ENCODE measurements at places on chromosomes 4 and X.
A peak's percentile ranks its signal among the peaks of the same experiment; 100 is the strongest.

- peak; percentile 60 for DNase-seq
Measured at GRCh38 chr4:130197946-130198345, 1102.0 kb downstream of the C4orf33 start.

DNA sequence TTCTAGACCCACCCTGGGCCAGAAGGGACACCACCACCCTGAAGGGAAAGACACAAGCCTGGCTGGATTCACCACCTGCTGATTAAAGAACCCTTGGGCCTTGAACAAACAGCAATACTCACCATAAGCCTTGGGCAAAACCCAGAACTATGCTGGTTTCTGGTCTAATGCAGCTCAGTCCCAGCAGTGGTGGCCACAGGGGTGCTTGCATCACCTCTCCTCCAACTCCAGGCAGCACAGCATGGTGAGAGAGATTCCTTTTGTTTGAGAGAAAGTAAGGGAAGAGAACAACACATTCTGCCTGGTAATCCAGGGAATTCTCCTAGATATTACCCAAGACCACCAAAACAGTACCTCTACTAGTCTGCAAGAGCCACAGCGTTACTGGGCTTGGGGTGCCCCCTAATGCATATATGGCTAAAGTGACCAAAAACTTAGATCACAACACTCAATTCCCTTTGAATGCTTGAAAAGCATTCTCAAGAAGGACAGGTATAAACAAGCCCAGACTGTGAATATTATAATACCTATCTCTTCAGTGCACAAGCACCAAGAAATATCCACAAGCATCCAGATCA is 25.7 kb downstream of the RNF128 start:
- DNase-seq: peak; percentile 11

DNA sequence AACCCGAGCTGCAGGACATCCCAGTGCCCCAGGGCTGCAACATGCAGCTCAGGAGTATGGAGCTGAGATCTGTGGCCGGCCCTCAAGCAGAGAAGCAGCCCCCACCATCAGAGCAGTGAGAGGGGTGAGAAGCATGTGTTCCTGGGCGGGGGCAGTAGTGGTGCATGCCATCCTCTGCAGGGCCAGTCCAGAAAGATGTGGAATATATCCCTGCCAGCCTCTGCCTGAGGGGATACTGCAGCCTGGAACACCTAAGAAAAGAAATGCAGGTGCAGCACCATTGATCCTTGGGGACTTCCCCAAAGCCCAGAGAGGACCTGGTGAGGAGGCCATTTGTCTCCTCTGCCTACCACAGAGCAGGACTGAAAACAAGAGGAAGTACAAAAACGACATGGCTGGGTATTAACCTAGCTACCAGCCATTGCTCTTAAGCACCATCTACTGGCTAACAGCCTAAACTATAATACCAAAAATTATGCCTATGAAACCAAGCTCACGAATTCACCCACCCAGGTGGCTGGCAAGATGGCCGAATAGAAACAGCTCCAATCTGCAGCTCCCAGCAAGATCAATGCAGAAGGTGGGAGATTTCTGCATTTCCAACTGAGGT is 158.8 kb downstream of the ADGRA3 start:
- DNase-seq: peak; percentile 63

DNA sequence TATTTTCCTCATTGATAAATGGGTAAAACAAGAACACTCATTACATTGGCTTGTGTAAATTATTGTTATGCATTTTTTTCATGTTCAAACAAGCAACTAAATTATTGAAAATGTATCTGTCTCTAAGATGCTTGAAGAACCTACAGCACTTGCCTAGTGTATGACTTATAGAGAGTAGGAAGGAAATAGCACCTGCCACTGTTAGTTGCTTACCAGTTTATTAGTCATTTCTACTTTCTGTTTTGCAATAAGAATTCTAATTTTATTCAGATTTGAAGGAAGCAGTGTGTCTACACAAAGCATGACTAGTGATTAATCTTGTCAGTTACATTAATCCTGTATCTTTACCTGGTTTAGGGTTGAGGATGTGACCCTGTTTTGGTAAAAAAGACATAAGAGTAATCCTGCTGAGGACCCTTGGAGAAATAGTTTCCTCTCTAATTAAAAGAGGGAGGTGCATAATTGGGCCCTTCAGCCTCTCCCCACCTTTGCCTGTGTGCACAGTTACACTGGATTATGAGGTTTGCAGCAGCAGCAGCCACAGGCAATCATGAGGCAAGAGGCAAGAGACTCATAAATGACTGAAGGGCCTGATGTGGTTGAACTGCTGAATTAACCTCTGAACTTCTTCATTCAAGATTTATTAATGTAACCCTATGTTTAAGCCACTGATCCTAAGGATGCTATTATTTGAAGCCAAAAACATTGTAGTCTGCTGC is 1202.1 kb downstream of the ADGRL3 start:
- DNase-seq: no peak

DNA sequence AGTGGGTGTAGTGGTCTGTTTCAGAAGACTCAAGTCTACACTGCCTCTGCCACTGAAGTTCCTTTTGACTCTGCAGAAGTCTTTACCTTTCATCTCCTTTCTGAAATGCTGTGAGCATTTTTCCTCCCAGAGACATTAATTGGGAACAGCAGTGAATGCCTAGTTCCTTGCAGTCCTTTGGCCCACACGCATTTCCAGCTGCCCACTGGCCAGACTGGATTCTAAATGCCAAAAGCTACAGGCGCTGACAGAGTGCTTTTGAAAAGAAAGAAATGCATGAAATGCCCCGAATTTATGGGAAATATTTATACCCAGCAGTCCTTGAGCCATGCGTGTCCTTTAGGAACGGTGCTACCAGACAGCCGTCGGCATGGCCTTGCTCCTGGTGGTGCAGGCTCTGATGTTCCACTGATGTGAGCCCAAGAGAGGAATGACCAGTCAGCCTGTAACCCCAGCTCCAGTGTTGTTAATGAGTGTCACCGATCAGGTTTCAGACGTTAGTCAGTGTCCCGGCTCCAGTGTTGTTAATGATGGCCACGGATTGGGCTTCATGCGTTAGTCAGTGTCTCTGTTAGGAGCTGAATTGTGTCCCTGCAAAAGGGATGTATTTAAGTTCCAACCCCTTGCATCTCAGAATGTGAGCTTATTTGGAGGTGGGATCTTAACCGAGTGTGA is 132.6 kb downstream of the TBL1X start:
- peak; percentile 11 for DNase-seq

GRCh38 chr4:57249083-57249482 is 138.9 kb upstream of the IGFBP7 start:
- peak; percentile 31 for DNase-seq

DNA sequence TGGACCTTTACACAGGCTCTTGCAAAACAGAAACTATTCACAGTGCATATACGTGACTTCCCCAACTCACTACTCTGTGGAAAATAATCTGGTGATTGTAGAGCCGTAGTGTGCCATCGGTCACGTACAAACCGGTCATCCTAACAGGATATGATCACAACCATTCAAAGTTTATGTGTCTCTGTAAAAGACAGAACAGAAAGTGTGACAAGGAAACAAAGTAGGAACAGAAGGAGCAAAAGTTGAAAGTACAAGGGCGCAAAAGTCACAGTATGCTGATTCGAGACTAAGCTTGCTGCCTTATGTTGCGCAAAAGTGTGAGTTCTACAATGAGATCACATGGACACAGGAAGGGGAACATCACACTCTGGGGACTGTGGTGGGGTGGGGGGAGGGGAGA is 18.6 kb downstream of the MEPE start:
- DNase-seq: no peak

- no peak for DNase-seq
Measured at GRCh38 chr4:95294321-95294720, 254.5 kb downstream of the UNC5C start.

DNA sequence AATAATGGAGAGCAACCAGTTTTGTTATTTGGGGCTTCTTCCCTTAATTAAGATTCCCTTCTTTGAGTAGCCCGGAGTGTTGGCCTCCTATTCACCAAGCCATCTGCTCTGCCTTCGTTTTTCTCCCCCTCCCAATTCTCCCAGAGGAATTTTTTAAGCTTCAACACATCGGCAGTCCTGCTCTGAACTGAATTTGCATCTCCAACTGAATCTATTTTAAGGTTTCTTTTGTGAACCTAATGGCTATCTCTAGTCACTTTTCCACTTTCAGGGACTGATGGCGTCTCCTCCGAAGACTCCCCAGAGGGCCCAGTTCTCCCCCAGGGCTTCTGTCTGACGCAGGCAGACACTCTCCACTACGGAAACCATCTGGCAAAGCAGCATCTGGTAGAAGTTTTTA is 280.2 kb downstream of the ADGRA3 start:
- no peak for DNase-seq

DNA sequence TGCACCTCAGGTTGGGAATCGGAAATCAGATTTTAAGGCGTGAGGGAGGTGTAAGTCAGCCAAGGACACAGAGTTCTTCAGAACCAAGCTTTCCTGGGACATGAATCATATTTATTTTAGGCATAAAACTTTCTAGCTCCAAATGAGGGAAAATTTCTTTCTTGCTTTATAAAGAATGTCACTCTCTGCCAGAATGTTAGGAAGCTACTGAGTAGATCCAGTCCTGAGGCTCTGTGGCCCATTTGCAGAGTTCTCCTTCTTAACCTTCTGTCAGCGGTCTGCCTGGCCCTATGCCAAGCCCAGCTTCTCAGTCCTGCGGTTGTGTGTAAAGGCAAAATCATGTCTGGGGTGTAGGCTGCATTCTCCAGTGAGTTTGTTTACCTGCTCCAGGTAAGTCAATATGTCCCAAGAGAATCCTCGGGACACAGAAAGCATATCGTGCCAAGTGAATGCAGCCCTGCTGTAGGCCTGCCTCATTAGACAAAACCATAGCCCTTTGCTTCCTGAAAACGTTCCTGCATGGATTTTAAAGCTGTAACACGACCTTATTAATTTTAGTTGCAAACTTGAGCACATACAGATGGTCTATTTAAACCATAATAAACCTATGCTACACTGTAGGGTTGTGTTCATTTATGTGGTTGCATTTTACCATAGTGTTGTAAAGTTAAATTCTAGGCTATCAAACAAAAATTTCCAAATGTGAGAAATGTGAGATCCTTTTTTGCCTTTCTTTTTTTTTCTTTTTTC is 29.2 kb upstream of the CCNI start:
- DNase-seq: peak; percentile 47

DNA sequence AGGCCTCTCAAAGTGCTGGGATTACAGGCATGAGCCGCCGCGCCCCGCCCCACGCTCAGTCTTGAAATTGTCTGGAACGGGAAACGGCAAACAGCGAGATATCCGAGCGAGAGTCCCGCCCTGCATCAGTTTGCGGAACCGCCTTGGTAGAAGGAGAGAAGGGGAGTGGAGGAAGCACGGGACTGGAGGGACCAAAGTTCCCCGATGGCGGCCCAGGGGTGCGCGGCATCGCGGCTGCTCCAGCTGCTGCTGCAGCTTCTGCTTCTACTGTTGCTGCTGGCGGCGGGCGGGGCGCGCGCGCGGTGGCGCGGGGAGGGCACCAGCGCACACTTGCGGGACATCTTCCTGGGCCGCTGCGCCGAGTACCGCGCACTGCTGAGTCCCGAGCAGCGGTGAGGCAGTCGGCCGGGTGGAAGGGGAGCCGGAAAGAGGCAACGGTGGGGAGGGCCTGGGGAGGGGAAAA is at the start of gene BST1:
Gene BST1 (plus strand): TSS at position 125 of the 463 bp plus-strand sequence. CDS start 80 bp downstream, at position 205.
- DNase-seq: peak; percentile 43

GRCh38 chrX:86078650-86079049 is 31.3 kb upstream of the CHM start:
- DNase-seq: no peak

GRCh38 chr4:166965562-166965961 is 268.7 kb downstream of the SPOCK3 start:
- DNase-seq: no peak

DNA sequence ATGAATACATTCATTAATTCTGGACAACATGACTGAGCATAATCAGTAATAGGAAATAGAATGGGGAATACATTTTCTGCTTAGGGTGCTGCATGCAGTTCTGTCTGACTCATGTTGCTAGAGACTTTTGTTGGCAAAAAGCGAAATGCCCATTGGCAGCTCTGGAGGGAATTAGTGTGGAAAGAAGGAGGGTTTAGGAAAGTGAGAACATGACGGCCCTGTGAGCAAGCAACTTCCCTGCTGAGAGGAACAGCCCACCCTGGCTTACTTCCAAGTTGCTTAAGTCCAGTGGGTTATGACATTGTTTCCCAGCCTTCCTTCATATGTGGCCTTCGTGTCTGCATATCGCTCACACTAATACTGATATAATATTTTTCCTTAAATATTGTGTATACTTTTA is 13.8 kb downstream of the MAD2L1 start:
- DNase-seq: peak; percentile 92

- no peak for DNase-seq
Measured at GRCh38 chr4:118037955-118038354, 3.7 kb downstream of the NDST3 start.

DNA sequence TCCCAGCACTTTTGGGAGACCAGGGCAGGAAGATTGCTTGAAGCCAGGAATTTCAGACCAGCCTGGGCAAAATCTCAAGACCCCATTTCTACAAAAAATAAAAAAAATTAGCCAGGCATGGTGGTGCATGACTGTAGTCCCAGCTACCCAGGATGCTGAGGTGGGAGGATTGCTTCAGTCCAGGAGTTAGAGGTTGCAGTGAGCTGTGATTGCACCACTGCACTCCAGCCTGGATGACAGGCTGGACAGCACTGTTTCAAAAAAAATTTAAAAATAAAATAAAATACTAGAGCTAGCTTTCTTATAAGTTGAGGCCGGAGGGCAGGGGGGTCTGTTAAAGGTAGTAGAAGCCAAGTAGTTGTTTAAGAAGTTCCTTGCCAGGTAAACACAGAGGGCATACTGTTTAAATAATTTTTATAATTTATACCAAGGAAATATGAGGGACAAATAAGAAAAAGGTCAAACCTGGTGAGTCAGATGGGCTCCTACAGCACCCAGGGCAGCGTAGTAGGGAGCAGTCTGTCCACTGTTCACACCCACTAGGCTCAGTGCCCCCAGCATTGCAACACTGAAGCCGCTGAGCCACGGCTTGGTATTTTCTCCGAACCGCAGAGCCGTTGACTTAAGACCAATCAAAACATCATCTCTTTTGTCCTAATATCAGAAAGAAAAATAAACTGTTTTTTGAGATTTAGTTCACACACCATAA is 17.3 kb downstream of the COQ2 start:
- DNase-seq: peak; percentile 83
